ENCODE measurements at places on chromosomes 12 and 14.

GRCh38 chr14:72075649-72076334 lies 143.6 kb downstream of the RGS6 start:
- no peak for DNase-seq

- DNase-seq = peak; percentile 6
Measured at GRCh38 chr12:18861287-18861858, 123.5 kb downstream of the CAPZA3 start.

- no peak for DNase-seq
Measured at GRCh38 chr12:50665170-50665569, 98.7 kb upstream of the ATF1 start.

GRCh38 chr12:118498171-118498570 lies 121.8 kb downstream of the SUDS3 start:
- DNase-seq = no peak

- DNase-seq = peak; percentile 15
Measured at GRCh38 chr12:71440763-71441748, 1.5 kb downstream of the LGR5 start.

DNA sequence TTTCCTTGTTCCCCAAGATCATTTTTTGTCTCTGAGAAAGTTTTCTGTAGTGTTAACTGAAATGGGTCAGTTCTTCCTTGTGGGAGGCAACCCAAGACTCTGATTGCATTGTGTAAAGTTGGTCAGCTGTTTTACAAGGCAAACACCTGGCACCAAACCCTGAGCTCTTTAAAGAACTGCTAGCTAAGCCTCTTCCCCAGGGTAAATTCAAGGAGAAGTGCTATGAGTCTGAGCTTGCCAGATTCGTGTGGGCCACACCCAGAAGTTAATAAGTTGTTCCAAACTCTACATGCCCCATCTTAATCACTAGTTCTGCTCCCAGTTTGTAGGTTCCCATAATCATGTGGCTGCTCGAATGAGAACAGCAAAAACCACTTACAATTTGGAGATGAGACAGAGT lies 214.5 kb downstream of the BTG1 start:
- DNase-seq = no peak

DNA sequence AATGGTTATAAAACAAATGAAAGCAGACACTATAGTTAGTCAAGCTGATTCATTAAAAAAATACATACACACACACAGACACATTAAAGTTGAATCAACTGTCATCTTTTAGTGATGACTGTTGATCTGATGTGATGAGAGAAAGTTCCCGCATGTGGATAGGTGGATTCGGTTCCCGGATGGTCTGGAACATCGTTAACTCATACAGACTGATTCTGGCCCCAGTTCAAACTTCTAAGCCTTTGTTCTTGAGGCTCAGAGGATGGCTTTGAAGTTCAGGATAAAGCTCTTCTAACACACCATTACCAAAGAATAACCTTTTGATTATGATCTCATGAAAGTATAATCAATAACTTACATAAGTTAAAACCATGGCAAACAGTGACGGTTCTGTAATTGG lies 27.5 kb downstream of the WIF1 start:
- DNase-seq = no peak

GRCh38 chr12:55330446-55330845 lies at the start of gene OR6C3:
Gene OR6C3 (plus strand): TSS chr12:55330746. CDS start chr12:55331701, 955 bp downstream.
- DNase-seq = no peak

GRCh38 chr14:70340002-70340401 lies 19.5 kb downstream of the COX16 start:
- DNase-seq = no peak

DNA sequence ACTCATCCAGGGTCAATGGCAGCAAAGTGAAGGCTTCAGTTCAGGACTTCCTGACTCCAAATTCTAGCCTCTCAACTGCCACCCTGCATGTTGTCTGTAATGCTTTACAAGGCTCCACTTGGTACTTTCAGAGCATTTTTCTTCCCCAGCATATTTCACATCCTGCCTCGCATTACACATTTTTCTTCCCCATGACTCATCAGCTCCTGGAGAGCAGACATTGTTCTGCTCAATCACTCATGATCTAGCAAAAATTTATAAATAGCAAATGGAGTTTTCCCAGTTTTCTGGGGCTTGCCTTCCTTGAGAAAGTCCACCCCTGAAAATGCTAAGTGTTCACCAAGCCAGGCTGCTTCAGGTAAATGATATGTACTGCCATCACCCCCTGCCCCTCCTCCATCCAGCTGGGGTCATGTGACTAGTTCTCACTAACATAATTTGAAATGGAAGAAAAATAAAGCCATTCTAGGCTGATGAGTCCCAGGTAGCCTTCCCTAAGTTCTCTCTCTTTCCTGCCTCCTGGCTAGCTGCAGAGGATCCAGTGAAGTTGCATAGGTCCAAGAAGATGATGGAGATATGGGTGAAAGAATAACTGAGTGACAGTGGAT lies 69.4 kb downstream of the ARMH4 start:
- DNase-seq = peak; percentile 7

DNA sequence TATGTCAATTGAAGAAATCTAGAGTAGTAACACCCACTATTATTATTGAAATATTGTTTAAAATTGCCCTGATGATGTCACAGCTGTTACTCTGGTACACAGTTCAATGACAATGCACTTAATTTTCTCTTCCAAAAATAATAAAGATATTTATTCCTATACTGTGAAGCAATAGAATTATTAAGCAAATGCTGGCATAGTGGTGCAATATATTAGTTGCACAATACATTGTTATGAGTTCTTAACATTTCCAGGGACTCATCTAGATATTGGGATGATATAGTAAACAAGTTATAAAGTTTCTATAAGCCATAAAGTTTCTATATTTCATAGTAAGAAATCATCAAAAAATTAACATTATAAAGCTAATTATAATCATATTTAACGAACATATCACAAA lies 897.8 kb downstream of the LRFN5 start:
- DNase-seq = no peak

- DNase-seq = no peak
Measured at GRCh38 chr14:73471582-73472184, 13.3 kb upstream of the NUMB start.

GRCh38 chr12:22286569-22286968 lies 47.9 kb downstream of the ST8SIA1 start:
- DNase-seq = no peak

DNA sequence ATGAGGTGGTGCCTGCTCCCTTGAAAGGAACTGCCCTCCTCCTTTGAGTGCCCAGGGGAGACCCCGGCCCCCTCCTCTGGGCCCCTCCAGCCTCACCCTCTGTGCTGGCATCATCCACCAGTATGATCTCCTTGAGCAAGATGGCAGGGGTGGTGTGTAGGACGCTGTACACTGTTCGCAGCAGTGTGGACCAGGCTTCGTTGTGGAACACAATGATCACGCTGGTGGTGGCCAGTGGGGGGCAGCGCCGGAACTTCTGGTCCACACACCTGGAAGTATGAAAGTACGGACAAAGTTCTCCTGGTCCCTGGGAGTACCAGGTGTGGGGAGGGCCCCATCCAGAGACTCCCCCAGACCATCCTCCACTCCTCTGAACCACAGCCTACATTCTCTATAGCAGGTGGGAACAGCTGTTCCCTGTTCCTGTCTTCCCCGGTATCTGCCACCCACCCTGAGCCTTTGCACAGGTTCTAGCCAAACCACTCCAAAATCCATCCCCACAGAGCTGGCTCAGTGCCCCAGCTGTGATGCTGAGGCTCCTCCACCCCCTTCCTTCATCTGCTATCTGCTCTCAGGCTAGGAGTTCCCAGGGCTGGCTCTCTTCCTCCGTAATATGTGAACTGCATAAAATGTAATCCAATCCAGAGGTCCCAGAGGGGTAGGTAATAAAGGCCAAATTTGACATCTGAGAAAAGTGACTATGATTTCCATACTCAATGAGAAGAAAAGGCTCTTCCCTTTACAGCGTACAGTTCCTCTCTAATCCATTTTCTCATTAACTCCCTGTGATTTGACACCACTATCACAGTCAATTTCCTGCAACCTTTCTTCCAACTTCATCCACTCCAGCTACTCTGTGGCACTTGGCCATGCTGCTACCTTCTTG lies 13.9 kb downstream of the GALNT6 start:
- DNase-seq = no peak

- peak; percentile 26 for DNase-seq
Measured at GRCh38 chr14:60721326-60722106, 2.6 kb downstream of the SIX4 start.

DNA sequence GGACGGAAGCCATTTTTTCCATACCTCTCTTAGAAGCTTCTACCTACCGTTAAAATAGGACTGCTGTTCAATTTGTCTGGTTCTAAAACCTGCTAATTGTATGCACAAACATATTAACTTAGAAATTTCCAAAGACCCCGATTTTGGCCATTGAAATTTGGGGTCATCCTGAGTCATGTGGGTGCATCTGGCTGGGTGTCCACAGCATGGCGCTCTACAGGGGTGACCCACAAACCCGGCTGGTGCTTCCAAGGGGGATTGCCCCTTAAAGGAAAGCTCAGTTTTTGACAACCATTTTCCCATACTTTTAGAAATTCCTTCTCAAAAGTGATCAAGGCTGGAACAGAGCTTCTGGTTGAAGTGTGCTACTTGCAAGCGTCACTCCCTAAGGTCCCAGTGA lies 83.9 kb upstream of the EIF5 start:
- DNase-seq = no peak

DNA sequence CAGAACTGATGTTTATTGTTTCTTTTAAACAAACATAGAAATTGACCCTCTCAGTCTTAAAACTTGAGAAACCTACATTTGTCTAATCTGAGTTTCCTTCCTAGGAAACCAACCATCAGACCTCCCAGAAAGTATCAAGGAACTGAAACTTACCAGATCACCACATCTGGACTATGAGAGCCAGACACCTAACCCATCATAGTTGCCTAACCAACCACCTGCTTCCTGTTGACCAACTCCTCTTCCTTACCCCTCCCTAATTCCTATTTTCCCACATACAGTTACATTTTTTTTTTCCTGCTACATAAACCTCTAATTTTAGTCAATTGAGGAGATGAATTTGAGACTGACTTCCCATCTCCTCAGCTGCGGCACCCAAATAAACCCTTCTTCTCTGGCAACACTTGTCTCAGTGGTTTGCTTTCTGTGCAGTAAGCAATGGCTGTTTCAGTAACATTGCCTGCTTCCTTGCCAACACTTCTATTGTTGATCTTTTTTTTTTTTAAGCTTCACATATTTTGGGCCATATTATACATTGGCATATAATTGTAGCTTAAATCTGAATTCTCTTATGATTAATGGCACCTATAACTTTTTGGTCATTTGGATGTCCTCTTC lies 34.3 kb downstream of the KLRD1 start:
- no peak for DNase-seq

- no peak for DNase-seq
Measured at GRCh38 chr12:117240081-117240755, 49.9 kb upstream of the FBXO21 start.

DNA sequence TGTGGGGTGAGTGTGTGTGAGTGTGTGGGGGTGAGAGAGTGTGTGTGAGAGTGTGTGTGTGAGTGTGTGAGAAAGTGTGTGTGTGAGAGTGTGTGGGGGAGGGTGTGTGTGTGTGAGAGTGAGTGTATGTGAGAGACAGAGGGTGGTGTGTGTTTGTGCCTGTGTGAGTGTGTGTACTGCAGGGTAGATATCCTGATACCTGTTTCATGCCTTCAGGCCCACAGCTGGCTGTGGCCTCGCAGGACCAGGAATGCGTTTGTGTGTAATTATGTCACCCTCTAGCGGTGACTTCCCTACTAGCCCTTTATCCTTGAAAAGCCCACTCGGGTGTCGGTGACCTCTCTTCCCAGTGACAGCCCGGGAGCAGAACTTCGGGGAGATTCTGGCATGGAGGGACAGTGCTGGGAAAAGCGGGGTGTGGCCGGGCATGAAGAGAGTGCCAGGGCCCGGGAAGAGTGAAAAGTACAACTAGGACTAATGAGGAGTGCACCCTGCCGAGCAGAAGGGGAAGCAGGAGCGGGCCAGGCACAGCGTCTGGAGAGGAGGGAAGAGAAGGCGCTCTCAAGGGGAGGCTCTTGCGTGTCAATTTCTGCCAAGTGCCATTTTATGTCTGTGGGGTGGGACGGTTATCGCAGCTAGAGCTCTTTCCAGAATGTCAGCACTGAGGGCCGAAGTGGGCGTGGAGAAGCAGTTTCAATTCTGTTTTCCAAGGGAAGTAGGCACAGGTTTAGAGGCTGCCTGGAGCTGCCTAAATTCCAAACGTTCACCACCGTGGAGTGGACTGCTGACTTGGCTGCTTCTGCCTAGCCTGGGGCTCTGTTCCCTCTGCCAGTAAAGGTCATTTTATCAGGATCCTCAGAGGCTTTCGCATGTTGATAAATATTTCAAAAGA lies 11.0 kb upstream of the FBXL14 start:
- DNase-seq = peak; percentile 69

GRCh38 chr12:9707356-9707755 lies 25.5 kb downstream of the CLECL1 start:
- no peak for DNase-seq
